ENCODE measurements at places on chromosomes 3 and 15. TPM values are rescaled to one million over a fixed set of nuclear protein-coding genes. Genes with fewer than 3 reads are reported as not detected.

The IREB2 gene
- 78.6 TPM for total RNA-seq

The ZCWPW2 gene
- 0.18 TPM for total RNA-seq

The CSPG5 gene
- 0.64 TPM for total RNA-seq

The RBP2 gene
- not detected for total RNA-seq

The HGD gene
- total RNA-seq = 0.50 TPM

The PRSS50 gene
- not detected for total RNA-seq

The PLSCR2 gene
- total RNA-seq = 0.11 TPM

The SLC12A6 gene
- total RNA-seq = 43.4 TPM

The SLC22A13 gene
- total RNA-seq = 0.93 TPM

The CSTA gene
- not detected for total RNA-seq

The HES1 gene
- 2.8 TPM for total RNA-seq

The GPR176 gene
- not detected for total RNA-seq

The ZNF660 gene
- total RNA-seq = 0.11 TPM

The SCN5A gene
- total RNA-seq = not detected

The RAB6B gene
- total RNA-seq = 0.91 TPM

The DUOXA2 gene
- total RNA-seq = not detected

The LYZL4 gene
- total RNA-seq = not detected

The DNAH12 gene
- total RNA-seq = 0.14 TPM

The GHSR gene
- total RNA-seq = not detected

The FGF7 gene
- total RNA-seq = not detected

The TOMM70 gene
- total RNA-seq = 43.3 TPM

The LMOD3 gene
- total RNA-seq = not detected

Measured in T-helper 2 cell treated with Interferon-gamma antibody and Interleukin-4, amounts not matched to agents 100 ng/mL and 5 ng/mL, for 36 hours (primary cell).